ENCODE measurements at places on chromosomes 2 and 18.

DNA sequence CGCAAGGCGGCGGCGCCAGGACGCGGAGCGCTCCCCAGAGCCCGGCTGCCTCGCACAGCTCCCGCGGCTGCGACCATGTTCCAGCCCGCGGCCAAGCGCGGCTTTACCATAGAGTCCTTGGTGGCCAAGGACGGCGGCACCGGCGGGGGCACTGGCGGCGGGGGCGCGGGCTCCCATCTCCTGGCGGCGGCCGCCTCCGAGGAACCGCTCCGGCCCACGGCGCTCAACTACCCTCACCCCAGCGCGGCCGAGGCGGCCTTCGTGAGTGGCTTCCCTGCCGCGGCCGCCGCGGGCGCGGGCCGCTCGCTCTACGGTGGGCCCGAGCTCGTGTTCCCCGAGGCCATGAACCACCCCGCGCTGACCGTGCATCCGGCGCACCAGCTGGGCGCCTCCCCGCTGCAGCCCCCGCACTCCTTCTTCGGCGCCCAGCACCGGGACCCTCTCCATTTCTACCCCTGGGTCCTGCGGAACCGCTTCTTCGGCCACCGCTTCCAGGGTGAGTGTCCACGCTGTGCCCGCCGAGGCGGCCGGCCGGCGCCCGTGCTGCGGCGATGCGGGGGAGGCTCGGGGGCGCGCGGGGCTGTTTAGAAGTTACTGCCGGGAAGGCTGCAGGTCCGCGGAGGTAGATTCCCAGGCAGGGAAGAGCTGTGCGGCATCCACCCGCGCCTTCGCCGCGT lies 696 bp downstream of the EMX1 start:
- DNase-seq: no peak

DNA sequence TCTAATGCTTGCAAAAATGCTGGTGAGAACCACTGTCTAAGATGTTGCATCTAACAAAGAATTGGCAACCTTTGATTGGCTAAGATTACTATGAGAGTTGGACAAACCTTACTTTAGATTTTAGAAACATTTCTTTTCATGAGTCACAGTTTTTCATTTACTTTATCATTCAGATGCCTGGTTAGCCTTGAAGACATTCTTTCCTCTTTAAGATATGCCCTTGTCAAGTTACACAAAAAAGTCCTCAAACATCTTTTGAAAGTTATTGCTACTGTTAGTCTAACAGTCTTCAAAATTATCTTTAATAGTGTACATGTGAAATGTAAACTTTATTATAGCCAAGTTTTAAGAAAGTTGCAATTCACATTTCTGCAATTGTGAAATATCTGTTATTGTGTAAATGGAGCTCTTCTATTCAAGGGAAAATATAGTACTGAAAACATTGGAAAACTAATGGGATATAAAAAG lies 276.3 kb downstream of the RND3 start:
- DNase-seq: peak; percentile 77

- no peak for DNase-seq
Measured at GRCh38 chr2:101492936-101493473, 18.1 kb upstream of the RFX8 start.

- no peak for DNase-seq
Measured at GRCh38 chr18:36887864-36888263, 58.9 kb downstream of the KIAA1328 start.

DNA sequence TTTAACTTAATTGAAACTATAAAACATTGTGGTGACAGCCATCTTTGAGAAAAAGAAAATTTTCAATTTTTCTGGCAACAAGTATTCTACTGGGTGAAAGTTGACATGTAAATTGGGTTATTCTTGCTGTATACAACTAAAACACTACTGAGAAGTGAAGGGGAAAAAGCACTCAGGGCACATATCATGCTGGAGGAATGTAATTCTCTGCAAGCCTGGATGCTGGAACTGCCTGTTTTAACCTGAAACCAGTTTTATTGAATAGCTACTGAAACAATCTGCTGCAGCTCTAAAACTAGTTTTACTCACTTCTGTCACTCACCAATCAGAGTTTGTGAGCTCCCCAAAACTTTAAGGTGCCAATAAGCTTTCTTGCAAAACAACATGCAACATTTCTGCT lies 1136.0 kb downstream of the LRP1B start:
- no peak for DNase-seq

DNA sequence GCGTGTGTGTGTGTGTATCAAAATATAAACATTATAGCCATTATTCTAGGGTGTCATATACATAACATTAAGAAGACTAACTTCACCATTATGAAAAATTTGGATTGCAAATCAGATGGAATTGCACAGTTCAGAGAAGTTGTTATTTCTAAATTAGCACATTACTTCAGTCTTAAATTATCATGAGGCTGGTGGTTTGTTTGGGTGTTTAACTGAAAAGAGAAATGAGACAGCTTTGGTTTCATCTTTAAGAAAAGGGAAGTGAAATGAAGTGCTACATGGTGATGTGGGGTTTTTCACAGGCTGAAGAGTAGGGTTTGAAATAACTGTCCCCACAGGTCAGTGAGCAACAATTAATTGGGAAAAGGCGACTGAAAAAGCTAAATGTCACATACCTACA lies 161.2 kb upstream of the XIRP2 start:
- DNase-seq: no peak

DNA sequence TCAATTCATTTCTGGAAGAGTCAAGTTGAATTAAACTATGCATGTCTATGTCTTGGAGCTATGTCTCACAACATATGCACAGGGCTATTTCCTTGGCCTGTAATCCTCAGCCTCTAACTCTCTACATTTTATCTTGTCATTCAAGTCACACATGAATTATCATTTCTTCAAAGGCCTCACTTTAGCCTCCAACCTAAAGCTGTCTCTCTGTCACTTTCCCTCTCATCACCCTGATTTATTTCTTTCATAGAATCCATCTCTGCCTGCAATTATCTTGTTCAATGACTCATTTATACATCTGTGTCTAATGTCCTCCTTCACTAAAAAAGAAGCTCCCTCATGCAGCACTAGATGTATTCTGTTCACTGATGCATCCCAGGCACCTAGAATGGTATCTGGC lies 614.2 kb upstream of the REG3G start:
- DNase-seq: no peak

GRCh38 chr2:240966906-240967680 lies 31.3 kb upstream of the SNED1 start:
- DNase-seq: no peak

GRCh38 chr2:195495351-195495750 lies 161.7 kb upstream of the SLC39A10 start:
- no peak for DNase-seq

GRCh38 chr2:42110641-42111322 lies 58.4 kb upstream of the EML4 start:
- DNase-seq: peak; percentile 69

- no peak for DNase-seq
Measured at GRCh38 chr2:127621981-127622431, 23.9 kb upstream of the GPR17 start.

- no peak for DNase-seq
Measured at GRCh38 chr2:152600051-152600657, 117.1 kb downstream of the PRPF40A start.

DNA sequence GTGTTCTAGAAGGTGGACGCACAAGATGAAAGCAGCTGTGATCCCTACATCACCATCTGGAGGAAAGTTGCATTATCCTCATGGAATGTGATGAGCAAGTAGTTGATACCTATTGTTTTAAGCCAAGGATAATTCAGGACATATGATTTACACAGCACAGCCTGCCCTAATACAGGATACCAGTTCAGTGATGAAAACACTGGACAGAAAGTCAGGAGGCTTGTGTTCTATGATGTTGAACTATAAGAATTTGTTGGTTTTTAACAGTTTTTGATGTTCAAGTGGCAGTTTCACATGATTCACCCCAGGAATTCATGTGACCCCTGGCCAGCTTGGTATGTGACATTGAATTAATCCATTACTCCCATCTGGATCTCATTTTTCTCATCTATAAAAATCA lies 6.2 kb upstream of the CHST10 start:
- peak; percentile 61 for DNase-seq

- DNase-seq: peak; percentile 18
Measured at GRCh38 chr2:68345129-68345875, 19.8 kb upstream of the PLEK start.

GRCh38 chr2:8412586-8412985 lies 269.3 kb upstream of the ID2 start:
- DNase-seq: peak; percentile 43

DNA sequence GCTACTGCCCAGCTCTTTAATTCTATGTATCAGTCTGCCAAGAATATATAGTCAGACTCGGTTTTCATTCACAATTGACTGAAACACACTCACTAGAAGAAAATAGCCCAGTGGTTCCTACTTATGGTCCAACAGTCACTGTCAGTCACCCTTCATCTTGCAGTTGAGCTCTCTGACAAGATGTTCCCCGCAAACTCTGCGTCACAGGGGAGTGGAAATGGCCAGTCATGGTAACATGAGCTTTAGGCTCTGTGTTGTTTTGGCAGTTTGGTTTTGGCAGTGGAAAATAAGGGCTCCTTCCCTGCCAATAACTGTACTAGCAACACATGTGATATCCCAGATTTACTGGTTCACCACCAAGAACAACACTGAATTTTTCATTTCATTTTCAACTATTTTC lies 122.5 kb downstream of the PRPF40A start:
- no peak for DNase-seq

- DNase-seq: no peak
Measured at GRCh38 chr2:121028577-121028976, 256.4 kb downstream of the TFCP2L1 start.

DNA sequence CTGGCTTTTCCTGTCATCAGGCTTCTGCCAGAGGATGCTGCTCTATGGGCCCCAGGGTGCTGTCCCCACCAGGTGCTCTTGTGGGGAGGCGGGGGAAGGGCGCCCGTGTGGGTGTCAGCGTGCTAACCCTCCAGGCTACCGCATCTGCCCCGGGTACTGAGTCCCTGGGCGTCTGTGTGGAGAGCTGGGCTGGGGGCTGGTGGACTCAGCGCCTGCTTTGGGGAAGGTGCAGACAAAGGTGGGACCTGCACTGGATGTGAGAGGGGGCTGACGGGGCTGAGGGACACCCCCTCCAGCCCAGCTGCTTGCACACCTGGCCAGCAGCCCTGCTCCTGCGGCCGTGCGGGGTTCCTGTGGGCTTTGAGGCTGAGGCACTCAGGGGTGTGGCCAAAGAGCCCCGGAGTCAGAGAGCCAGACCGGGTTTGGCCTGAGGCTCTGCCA lies 120.7 kb upstream of the PXDN start:
- DNase-seq: no peak

- peak; percentile 38 for DNase-seq
Measured at GRCh38 chr2:118292991-118293390, 204.7 kb downstream of the INSIG2 start.

DNA sequence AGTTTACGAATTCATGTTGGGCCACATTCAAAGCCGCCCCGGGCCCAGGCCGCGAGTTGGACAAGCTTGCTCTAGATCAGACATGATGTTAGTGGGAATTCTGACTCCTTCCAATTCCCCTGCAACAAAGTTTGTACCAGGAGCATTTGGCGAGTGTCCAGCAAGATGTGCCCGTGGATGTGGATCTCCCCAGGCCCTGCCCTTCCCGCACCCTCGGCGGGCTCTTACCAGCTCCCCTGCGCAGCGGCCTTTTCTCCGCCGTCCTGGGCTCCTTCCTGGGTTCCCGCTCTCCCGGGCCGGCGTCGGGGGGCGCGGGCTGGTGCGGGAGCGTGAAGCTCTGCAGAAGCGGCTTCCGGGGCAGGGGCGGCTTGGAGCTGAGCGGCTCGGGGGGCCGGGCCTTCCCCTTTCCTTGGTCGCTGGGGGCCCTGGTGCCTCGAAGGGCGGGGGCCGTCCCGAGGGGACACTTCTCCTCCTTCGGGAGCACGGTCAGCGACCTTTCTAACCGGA lies 90.8 kb upstream of the MGAT4A start:
- no peak for DNase-seq

DNA sequence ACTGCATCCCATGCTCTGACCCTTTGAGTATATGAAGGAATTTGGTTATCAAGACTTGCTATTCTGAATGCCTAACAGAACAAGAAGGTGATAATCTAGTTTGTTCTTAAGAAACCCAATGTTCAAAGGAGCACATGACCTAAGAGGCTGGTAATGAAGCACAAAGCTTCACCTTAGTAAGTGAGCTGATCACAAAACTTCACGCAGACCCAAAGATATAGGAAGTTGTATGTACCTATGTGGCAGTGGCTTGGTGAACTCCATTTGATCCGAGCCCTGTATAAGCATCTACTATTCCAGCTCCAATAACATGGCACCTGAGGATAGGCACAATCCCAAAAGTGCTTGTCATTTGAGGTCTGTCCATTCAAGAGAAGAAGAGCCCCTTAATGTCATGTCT lies 78.6 kb downstream of the ANKRD44 start:
- no peak for DNase-seq

- DNase-seq: no peak
Measured at GRCh38 chr18:21857871-21858270, 117.3 kb downstream of the MIB1 start.

DNA sequence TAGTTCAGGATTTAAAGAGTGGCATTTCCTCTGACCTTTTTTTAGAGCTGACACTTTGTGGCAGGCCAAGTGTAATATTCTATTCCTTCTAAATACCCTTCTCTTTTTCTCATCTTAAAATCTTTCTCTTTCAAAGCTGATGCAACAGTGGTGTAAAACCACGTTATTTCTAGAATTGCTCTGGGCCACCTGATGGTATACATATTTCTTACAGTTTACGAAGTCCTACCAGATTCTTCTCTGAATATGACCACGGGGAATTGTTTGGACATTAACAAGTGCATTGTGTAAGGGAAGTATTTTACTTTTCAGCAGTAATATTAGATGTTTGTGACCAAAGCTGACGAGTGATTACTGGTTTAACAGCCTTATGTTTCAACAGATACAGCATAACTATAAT lies 109.9 kb downstream of the PTPRM start:
- no peak for DNase-seq

DNA sequence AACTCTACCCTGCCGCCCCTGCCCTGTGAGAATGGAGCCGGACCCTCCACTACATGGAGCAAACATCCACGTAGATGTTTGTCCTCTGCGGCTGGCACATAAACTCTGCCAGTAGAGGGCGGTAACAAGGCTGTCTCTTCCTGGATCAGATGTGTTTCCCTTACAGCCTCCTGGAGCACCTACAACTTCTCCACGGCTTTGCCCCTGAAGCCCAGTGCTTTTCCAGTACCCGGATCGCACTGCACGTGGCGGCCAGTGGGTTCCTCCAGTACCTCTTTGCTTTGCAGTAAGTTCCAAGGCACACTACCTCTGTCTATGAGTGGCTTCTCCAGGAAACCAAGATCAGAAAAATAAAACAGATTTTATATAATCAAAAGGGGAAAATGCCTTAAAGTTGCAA lies 651.3 kb downstream of the DCDC2C start:
- DNase-seq: no peak

GRCh38 chr18:62085756-62086155 lies 101.1 kb downstream of the PIGN start:
- peak; percentile 36 for DNase-seq

GRCh38 chr2:81650048-81650971 lies 1345.8 kb upstream of the LRRTM1 start:
- no peak for DNase-seq

GRCh38 chr18:48408727-48409590 lies at the start of gene ZBTB7C:
ZBTB7C (minus strand) TSS chr18:48409383.
- DNase-seq: peak; percentile 28

Measured in EH (cell line).